Spleen (tissue), 13 donors: ENCODE measurements at places on chromosomes 12 and 14. TPM values are rescaled to one million over a fixed set of nuclear protein-coding genes. Genes with fewer than 3 reads are reported as not detected.

The TPPP2 gene
- not detected for total RNA-seq

The PLEKHG7 gene
- total RNA-seq = 1.1 TPM

The ATG14 gene
- total RNA-seq = 10.7 TPM

The KRT3 gene
- not detected for total RNA-seq

The RNF212B gene
- not detected for total RNA-seq

The RPGRIP1 gene
- total RNA-seq = 4.0 TPM

The TPH2 gene
- 3.1 TPM for total RNA-seq

The LTB4R2 gene
- 18.1 TPM for total RNA-seq

The INSM2 gene
- total RNA-seq = not detected

DNA sequence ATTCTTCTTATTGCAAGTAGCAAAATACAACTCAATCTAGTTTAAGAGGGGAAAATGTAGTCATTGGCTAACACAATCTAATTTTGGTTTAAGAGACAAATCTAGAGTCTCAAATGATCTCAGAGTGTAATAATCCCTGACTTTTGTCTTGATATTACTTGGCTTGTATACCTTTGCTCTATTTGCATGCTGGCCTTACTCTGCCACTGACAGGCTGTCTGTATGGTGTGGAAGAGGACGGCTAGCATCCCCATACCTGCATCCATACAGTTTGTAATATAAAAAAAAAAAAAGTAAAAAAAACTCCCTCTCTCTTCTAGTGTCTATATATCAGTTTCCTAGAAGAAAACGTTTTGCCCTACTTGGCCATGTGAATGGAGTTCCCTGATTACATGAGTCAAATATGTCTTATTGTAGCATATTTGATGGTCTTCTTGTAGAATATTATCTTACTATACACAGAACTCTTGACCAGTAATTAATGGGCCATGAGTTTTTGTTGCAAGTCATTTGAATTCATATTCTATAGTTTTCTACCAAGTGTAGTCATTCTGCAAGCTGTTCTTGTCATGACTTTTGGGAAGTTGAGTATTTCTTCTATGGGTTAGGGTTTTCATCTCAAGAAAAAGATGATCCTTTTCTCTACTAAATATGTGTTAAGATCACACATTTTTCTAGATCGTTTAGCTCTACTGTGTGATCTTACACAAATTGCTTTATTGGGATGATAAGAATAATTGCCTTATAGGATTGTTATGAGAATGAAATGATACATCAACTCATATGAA is 8.2 kb downstream of the HIF1A start:
- no peak for DNase-seq

DNA sequence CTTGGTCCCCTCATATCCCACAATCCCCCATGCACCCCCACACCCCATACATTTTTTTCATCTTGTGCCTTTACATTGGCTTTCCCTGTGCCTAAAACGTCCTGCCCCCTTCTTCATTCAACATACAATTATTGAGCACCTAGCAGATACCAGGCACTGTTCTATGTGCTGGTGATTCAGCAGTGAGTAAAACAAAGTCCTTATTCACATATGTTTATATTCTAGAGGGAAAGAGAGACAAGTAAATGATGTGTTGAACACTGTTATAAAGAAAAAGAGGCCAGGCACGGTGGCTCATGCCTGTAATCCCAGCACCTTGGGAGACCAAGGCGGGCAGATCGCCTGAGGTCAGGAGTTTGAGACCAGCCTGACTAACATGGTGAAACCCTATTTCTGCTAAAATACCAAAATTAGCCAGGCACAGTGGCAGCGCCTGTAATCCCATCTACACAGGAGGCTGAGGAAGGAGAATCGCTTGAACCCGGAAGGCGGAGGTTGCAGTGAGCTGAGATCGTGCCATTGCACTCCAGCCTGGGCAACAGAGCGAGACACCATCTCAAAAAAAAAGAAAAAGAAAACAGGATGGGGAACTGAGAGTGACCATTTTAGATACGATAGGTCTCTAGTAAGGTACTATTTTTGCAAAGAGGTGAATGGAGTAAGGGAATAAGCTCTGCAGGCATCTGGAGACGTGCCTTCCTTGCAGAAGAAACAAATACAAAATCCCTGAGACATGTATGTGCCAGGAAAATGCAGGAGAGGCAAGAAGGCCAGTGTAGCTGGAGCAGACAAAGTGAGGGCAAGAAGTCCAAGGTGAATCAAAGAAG is 12.2 kb downstream of the SLC7A7 start:
- peak; percentile 51 for DNase-seq

DNA sequence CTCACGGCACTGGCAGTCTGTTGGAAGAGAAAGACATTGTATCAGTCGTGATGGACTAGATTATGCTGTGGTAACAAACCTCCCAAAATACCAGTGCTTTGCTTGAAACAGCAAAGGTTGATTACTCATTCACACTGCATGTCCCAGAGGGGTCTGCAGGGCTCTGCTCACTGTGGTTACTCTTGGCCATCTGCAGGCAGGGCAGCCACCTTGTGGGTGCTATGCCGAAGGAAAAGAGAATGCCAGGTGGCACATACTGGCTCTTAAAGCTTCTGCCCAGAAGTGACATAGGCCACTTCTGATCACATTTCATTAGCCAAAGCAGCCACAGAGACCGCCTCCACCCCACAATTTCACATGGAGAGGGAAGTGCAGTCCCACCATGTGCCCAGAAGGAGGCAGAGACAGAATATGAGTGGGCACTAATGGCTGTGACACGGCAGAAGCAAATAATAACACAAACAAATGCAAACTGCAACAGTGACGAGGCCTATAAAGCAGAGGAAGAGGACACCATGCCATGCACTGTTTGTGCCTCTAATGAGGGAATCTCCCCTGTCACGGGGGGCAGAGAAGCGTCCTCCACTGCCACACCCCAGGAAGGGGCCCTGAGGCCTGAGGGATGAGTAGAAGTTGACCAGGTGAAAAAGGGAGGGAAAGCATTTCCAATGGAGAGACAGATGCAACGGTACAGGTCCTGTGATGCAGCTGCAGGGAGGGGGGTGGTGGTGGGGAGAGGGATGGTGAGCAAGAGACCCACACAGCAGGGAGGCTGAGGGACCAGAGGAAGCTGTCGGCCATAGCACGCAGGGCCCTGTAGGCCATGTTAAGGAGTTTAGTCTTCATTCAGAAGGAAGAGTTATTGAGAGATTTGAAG is 51.7 kb upstream of the KICS2 start:
- no peak for DNase-seq

DNA sequence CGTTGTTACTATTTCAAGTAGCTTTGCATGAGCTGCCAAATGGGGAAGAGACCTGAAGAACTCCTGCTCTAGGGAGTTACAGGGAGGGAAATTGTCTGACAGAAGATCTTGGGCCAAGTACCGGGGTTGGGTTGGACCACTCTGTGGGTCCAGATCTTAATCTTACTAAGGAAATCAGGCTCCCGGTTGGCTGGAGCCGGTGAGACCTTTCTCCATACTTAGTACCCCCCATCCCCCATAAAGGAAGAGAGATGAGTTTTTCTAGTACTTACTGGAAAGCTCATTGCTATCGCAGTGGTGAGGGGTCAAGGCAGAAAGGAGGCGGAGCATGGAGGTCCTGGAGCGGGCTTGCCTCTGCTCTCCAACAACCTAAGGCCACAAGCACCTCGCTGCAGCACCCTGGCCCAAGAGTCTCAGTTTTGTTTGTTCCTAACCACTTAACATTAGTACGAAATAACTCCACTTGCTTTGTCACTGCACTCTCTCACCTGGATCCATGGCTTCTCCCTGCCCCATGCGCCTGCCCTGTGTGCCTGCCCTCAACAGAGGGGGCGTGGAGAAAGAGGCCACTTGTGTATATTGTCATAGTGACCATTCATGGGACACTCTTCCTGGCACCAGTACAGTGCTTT is 6.8 kb upstream of the UNC119B start:
- no peak for DNase-seq

DNA sequence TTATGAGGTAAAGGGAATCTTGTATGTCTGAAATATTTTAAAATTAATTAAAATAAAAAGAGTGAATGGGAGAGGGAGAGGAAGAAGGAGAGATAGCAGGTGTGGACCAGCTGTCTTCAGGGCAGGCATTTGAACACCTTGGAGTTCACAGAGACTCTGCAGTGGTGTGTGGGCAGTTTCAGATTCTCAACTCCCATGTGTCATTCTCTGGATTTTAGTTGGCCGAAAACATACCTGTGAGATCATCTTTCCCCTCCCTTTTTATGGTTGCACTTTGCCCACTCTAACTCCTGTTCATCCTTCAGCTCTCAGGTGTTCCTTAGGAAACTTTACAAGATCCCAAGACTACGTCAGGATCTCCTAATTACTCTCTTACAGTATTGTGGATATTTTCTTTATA is 108.1 kb downstream of the ERC1 start:
- no peak for DNase-seq

DNA sequence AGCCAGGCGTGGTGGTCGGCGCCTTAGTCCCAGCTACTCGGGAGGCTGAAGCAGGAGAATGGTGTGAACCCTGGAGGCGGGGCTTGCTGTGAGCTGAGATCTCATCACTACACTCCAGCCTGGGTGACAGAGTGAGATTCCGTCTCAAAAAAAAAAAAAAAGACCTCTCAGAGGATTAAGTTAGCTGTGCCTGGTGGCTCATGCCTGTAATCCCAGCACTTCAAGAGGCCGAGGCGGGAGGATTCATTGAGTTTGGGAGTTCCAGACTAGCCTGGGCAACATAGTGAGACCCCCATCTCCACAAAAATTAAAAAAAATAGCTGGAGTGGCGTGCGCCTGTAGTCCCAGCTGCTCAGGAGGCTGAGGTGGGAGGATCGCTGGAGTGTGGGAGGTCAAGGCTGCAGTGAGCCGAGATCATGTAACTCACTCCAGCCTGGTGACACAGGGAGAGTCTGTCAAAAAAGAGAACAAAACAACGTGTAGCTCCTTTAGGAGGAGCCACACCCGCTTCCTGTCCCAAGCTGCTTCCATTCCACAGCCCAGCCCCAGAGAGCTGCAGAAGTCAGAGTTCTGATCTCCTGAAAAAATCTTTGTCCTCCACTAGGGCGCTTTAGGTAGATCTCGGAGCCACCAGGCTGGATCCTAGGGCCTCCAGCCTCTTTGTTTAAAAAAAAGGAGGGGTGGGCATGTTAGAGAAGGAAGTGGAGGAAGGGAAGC is 11.5 kb upstream of the ULK1 start:
- DNase-seq = no peak

DNA sequence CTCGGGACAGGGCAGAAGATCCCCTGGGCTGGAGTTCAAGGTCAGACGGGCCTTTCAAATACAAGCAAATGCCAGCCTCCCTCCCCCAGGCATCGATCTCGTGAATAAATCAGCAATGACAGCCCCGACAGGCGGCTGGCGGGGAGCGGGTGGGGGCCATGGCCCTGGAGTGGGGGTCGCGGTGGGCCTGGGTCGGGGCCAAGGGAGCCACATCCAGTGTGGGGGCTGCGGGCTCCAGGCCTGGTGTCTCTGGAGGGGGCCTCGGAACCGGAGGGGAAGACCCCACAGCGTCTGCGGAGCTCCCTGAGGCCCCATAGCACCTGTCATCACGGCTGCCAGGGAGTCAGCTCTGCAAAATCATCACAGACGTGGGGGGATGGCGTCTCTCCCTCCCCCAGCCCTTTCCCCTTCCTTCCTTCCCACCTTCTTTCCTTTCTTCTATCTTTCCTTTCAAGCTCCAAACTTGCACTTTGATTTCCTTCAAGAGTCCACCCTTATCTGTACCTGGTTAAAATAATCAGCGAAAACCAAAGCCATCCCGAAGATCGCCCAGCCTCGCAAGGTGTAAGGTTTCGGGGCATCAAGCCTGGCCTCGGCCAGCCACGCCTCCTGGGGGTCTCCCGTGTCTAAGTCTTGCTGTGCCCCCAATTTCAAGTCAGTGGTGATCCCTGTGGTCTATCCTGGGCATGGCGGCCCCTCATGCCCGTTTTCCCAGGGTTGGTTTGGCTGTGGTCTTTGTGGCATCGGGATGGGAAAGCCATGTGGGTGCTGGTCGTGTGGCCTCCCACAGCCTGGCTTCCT is 92.1 kb downstream of the NOC4L start:
- peak; percentile 41 for DNase-seq

- no peak for DNase-seq
Measured at GRCh38 chr12:130013771-130014484, 110.1 kb upstream of the TMEM132D start.

GRCh38 chr12:104520242-104520900 is 63.6 kb downstream of the CHST11 start:
- DNase-seq = no peak

DNA sequence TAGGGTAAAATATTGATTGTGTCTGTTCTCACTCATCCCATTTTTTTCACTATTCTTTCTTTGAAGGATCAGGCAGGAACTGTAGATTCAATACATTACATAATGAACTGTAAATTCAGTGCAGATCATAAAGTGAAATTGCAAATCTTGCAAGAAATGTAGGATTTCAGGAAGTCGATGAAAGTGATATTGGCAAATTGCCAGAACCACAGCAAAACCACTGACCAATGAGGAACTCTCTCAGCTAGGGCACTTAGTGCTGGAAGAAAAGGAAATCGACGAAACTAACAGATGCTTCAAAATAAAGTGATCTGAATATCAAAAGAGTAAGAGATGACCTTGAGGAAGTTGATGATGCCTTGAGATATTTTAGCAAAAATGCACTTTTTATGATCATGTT is 157.6 kb downstream of the AACS start:
- no peak for DNase-seq

DNA sequence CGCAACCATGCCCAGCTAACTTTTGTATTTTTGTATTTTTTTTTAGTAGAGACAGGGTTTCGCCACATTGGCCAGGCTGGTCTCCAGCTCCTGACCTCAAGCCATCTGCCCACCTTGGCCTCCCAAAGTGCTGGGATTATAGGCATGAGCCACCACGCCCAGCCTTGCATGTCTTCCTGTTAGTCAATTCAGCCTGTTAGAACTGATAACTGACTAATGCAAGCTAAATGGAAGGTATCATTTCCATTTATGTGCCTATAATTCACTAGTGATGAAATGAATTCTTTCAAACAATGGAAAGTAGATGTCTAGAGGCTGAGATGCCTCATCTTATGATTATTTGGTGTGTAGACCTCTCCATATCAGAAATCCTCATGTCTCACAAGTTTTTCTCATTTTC is 37.3 kb upstream of the DIP2B start:
- no peak for DNase-seq
